GM12865 (cell line): ENCODE measurements at places on chromosomes 12 and 14.
A peak's percentile ranks its signal among the peaks of the same experiment; 100 is the strongest.

DNA sequence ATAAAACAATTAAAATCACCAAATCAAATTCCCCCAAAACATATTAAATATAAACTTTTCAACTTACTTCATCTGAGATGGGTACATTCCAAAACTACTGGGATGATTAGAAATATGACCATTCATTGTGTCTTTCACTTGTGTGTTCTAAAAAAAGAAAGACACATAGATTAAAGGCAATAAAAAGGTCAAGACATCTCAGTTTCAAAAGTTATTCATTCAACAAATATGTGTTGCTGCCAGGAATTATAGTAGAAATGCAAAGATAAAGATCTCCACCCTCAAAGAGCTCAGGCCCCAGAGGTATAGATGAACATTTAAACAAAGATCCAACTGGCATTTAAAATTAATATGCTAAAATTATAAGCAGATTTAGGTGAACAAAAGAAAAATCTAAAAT is 106.4 kb downstream of the EPS8 start:
- no peak for DNase-seq

GRCh38 chr12:39269492-39269891 is 173.4 kb downstream of the KIF21A start:
- DNase-seq: no peak

- no peak for DNase-seq
Observed at GRCh38 chr14:34699873-34700621, 14.3 kb downstream of the CFL2 start.

DNA sequence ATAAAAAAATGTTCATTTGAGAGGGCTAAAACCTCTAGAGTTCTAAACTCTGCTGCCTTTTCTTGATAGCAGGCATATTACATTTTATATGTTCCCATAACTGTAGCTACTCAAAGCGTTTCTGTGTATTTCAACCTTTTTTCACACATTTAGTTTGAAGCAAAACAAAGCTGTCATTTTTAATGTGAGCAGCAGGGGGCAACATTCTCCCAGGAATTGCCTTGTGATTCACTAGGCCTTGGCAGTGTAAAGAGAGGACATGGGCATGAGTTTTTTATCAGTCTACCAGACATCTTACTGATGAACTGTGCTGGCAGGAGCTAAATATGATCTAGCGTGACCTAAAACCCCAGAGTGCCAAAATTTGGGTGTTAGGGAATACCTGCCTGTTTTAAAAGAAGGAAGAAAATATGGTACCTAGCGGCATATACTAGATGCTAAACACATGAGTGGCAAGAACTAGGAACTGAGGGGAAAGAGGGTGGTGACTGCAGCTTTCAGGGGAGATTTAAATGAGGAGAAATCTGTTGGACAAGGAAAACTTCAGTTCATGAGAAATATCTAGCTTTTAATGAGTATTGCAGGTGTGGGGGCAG is 65.3 kb downstream of the IFT43 start:
- DNase-seq: peak; percentile 69
